H4 (cell line): ENCODE measurements at places on chromosomes 11 and 22. TPM values are rescaled to one million over a fixed set of nuclear protein-coding genes. Genes with fewer than 3 reads are reported as not detected.
A peak's percentile ranks its signal among the peaks of the same experiment; 100 is the strongest.

DNA sequence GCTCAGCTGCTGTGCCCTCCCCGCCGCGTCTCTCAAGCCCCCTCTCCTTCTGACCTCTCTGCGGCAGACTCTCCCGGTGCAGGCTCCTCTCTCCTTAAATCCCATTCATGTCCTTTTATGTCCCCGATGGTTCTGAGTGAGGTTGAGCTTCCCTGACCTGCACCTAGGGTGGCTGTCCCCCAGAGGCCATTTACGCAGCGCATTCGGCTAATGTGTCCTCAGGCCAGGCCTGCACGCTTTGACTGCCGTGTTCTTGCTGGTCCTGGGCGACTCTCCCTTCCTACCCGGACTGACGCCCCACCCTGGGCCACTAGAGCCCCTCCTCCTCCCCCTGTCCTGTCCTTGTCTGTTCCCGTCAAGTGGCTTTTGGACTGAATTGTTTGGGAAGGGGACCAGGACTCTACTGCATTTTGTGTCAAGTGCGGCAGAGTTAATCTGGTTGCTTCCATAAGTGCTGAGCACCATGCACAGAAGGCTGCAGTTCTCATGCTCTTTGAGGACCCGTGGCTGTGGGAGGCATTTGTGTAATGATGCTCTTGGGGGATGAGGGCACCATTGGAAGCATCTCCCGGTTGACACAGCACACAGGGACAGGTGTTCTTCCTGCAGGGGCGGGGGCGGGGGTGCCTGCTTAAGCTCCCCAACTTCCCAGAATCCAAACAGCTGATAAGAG is 37.1 kb downstream of the IGHMBP2 start:
- no peak for DNase-seq

DNA sequence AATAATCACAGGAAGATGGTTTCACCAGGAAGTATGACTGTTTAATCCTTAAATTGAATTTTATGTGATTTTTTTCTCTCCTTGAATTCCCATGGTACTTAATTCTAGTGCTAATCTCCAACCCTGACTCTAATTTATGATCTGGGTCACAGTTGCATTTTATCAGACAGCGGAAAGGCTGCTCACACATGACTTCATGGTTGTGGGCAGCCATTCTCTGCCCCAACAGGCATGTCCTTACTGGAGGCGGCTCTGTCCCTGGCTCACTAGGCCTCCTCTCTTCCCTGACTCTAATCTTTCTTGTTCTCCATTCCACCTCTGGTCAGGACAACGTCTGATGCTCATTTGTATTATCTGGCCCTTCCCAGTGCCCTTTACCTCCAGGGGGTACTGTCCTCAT is 184.4 kb downstream of the CHST1 start:
- DNase-seq, result no peak

DNA sequence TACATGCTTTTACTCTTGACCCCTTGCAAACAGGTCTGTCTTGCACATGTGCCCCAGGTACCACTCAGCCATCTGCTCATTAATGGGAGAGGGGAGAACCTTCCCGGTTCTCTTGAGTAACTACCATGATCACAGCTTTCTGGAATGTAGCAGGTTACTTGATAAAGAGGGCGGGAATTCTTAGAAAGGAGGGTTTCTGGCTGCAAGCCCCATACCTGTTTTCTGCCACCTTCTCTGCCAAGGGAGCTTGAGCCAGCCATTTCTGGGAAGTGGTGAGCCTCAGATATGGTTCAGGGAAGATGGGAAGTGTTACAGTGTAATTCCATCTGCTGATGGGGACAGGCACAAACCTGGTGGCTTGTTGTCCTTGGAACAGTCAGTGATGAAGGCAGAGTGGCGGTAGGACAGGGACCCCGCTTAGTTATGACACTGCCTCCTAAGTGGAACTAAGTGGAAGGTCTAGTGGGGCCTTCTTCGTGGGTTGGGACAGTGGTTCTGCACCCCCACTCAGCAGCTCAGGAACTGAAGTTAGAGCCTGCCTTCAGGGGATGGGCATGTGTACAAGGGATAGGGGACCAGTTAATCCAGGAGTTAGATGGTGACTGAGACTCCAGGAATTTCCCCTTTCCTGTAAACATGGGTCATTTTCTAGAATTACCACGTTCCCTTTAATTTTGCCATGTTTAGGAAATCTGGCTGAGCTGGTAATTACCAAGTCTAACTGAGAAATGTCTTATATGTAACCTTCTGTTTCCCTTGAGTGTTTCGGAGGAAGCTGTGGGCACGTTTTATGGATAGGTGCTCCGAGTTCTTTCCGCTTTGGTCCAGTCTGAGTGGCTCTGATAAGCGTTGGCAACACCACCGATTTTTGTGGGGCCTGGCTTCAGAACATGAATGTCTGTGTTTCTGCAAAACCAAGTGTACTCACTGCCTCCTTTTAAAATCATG is 35.3 kb downstream of the BCR start:
- DNase-seq, result peak; percentile 19

- no peak for DNase-seq
Measured at GRCh38 chr11:9619971-9620370, 43.9 kb upstream of the SWAP70 start.

- DNase-seq, result peak; percentile 73
Measured at GRCh38 chr11:2305788-2306451, 4.1 kb downstream of the TSPAN32 start.

GLYAT gene
- not detected in 2 replicates for total RNA-seq

DNA sequence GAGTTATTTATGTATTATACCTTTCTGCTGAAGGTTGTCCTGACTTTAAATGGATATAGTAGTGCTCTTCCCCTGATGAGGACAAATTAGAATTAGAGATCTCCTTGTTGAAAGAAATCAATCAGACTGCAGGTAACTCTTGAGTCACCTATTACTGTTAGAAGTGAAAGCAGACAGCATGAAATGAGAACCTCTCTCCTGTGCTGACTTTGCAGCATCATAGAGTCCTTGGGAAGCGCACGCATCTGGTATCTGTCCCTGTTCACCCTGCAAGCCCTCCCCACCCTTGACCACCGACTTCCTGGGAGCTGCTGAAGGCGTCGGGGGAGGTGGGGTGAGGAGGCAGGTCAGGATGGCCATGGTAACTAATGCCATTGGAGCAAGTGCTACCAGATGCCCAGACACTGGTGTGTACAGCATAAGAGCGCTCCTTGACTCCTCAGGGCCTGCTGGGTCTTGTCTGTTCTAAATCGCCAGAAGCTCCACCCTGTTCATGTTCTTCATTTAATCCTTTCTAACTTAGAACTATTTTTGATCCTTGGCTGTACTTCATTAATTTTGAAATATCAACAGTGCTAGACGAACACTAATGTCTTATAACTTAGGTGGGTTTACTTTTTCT is 143.9 kb downstream of the WNT7B start:
- DNase-seq, result no peak

DNA sequence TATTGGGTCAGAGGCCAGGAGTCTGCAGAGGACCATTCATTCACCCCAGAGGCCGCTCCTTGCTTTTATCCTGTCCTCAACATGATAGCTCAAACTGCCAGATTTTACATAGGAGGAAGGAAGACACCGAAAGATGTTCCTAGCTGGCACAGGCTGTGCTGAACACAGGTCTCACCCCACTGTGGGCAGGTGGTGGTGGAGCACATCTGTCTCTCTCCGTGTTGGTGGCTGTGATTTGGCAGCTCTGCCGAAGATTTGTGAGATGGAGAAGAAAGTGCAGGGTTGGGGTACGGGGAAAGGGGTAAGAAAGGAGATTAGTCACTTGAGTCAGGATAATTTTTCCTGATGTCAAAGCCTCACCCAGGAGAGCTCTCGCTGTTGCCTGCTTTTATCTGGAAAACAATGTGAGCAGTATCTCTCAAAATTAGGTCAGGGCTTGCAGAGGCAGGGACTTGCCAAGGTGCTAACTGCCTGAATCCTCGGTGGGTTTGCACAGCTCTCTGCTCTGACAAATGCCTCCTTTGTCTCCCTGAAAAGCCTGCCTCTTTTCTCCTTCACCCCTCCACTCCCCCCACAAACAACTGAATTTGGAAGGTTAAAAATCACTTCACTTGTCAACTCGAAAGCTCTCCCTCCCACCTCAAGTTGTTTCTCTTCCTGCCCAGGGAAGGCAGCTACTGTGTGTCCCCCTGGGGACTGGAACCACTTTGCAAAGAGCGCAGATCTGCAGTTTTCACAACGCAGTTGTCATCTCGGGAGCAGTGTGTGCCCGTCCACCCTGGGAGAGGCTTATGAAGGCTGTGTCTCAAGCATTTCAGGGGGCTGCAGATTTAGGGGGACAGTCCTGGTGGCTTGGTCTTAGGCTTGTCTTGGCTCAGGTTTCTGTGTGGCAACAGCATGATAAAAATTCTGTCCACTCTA is 299.7 kb downstream of the ST3GAL4 start:
- no peak for DNase-seq

GRCh38 chr22:17007852-17008731 is at the start of gene GAB4:
GAB4 (minus strand) TSS chr22:17008222; CDS start chr22:17008114, 108 bp downstream.
- no peak for DNase-seq

CHEK2 gene
- 22.9 and 24.8 TPM in 2 replicates for total RNA-seq

- no peak for DNase-seq
Measured at GRCh38 chr11:123356539-123356938, 73.5 kb upstream of the GRAMD1B start.

BID gene
- 56.2 and 58.6 TPM in 2 replicates for total RNA-seq

MS4A4E gene
- not detected in 2 replicates for total RNA-seq

C11orf16 gene
- total RNA-seq, result not detected in 2 replicates

- DNase-seq, result peak; percentile 85
Measured at GRCh38 chr11:14015711-14016110, 53.2 kb downstream of the SPON1 start.

OOSP3 gene
- total RNA-seq, result not detected in 2 replicates

- peak; percentile 24 for DNase-seq
Measured at GRCh38 chr11:110490886-110491285, 61.1 kb downstream of the FDX1 start.

DNA sequence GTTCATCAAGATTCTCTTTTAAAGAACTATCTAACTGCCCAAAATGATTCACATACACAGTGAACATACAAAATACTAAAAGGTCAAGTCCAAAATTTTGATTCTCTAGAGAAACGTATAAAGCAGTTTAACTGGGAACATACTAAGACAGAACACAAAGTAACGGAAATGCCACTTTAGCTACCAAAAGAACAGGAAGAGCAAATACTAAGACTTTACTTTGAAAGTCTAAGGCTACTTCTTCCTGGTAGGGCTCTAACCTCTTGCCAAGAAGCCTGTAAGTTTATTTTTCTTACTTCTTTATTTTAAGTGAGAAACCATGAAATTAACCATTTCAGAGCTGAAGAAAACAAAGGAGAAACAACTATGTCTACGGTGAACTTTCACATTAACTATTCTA is 6.2 kb downstream of the PICALM start:
- DNase-seq, result peak; percentile 42

VWA5A gene
- total RNA-seq, result 28.0 and 29.3 TPM in 2 replicates

BTG4 gene
- 0.15 TPM in 1 of 2 replicates, not detected in the other for total RNA-seq

DNA sequence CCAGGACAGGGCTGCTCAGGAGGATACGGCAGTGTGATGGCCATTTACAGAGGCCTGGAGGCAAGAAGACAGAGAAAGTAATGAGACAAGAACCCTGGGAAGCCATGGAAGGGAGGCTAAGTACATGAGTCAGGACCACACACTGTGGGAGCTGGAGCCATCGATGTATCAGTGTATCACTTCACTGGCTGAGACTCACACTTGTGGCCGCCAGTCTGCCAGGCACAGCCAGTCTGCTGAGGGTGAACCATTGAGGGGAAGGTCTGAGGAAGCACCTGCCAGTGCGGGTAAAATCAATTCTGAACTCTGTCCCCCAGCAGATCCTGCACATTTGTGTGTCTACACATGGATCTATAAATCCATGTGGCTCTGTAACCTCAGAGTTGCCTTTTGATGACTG is 195.6 kb downstream of the GRIK4 start:
- no peak for DNase-seq

DNA sequence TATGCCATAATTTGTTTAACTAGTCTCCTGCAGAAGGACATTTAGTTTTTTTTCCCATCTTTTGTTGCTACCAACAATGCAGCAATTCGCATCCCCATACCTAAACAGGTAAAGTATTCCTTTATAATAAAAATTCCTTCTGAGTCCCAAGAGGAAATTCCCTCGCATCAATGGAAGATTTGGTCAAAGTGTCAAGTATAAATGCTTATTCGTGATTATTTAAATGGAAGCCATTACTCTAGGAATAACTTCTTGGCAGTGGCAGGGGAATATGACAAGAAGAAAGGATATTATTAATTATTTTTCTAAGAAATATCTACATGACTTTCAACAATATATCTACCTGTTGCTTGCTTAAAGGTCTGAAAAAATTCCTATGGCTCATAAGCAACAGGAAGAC is 25.6 kb downstream of the RNF141 start:
- DNase-seq, result no peak

DNA sequence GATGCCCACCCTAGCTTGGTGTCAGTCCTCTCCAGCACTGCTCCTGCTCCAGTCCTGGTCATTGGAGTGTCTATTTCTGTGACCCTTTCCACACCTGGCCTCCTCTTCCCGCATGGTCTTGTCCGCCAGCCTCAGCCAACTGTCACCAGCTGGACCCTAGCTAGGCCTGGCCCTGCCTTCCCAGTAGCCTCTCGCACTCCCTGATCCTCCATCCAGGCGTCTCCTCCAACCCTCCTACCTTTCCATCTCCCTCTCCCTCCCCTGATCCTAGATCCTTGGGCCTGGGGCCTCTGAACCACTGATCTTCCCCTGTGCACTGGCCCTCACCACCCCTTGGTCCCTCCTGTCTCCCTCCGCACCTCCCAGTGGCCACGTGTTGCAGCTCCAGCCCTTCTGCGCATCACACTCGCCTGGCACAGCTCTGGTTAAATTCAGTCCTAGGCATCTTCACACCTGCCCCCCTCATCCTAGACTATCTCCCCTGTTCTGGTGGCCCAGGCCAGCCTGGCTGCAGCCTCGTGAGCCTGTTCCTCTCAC is 9.9 kb downstream of the SYNGR1 start:
- no peak for DNase-seq

CARD16 gene
- 80.6 and 105 TPM in 2 replicates for total RNA-seq

DNA sequence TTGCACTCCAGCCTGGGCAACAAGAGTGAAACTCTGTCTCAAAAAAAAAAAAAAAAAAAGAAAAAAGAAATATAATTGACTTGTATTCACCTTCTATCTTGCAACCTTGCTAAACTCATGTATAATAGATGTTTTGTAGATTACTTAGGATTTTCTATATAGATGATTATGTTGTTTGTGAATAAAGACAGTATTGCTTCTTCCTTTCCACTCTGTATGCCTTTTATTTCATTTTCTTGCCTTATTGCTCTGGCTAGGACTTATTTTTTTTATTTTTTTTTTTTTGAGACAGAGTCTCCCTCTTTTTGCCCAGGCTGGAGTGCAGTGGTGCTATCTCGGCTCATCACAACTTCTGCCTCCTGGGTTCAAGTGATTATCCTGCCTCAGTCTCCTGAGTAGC is 29.7 kb upstream of the SOX10 start:
- no peak for DNase-seq

GLB1L3 gene
- total RNA-seq, result 1.6 and 1.7 TPM in 2 replicates

- peak; percentile 25 for DNase-seq
Measured at GRCh38 chr22:42296381-42296853, 26.0 kb upstream of the TCF20 start.
